CD4-positive, alpha-beta T cell treated with Interleukin-15 for 4 hours (primary cell): ENCODE measurements at places on chromosomes 5 and 9.
A peak's percentile ranks its signal among the peaks of the same experiment; 100 is the strongest.

DNA sequence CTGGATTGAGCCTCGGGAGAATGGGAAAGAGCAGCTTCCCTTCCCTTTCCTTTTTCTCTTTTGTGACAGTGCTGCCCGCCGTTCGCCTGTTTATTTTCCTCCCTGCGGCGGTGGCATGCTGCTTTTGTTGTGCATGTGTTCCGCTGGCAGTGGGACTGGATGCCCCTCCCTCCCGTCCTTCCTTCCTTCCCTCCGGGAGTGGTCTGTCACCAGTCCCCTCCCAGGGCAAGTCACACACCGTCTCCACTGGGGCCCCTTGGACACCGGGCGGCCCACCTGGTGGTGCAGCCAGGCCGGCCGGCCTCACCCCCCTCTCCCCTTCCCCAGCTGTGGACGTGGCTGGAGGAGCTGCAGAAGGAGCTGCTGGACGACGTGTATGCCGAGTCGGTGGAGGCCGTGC lies 214.7 kb downstream of the TRIO start:
- no peak for DNase-seq

- DNase-seq, result no peak
Measured at GRCh38 chr9:37958154-37958553, 54.2 kb upstream of the SLC25A51 start.

DNA sequence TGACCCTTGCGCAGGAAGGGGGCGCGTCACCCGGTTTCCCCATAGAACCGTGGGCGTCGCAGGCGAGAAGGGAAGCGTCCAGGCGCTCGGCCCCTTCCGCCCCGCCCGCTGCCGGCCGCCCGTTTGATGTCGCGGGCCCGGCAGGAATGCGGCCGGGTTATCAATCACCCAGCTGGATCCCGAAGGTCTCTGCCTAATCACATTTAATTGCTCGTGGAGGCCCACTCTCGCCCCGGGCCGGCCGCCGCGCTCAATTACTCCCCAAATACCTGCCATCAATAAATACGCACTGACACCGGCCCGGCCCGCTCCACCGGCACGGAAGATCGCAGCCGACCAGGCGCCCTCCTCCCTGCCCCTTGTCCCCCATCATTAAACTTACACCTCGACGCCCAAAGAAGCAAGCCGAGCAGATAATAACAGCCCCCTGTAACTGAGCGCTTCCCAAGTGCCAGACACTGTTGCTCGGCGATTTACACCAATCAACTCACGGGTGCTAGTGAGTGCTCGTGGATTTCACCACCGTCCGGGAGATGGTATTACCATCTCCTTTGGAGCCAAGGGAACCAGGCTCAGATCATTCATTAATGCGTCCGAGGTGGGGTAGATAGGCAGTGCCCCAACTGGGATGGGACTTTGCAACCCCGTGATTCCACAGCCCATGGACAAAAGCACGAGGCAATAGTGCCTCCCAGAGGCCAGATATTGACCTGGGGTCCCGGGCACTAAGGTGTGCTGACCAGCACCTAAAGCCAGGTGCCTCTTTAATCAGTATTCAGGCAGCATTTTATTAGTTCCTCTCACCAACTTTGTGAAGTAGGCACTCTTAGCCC lies 11.3 kb downstream of the MSX2 start:
- DNase-seq, result no peak

DNA sequence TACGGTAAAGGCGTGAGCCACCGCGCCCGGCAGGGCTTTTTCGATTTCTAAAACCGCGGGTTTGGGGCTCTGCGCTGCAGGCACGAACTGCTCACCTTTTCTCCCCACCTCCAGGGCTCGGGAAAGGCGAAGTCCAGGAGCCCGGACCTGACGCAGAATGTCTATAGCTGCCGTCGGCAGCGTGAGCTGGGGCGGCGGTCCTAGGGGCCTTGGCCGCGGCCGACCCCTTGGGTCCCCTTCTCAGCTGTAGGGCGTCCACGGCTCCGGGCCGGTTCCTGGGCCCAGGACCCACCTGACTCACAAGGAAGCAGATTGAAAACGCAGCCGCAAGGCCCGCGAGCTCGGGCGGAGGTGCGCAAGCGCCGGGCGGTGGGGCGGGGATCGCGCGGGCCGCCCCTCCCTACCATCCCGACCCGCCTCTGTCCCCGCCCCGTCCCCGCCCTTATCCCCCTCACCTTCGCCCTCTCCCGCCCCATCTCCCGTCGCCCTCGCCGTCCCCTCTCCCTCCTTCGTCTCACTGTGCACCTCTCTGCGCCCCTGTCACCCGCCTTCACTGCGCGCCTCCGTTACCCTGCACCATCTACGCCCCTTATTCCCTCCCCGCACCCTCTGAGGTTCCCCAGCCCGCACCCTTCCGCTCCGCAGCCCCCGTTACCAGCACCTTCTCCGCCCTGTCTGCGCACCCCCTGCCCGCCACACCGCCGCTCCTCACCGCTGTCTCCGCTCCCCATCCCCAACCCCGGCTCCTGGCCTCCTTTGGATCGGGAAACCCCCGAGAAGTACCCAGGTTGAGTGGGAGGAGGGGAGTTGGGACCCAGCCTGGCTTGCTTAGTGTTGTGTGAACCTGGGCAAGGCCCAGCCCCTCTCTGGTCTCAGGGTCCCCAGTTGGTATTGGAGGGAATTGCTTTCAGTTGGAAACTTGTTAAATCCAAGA lies at the start of gene HDHD3:
Gene HDHD3, minus strand, starts transcription at position 353 of the 934 bp plus-strand sequence. CDS start 2,632 bp downstream, outside the sequence.
- DNase-seq, result peak; percentile 84

GRCh38 chr5:178777520-178777919 lies 47.1 kb upstream of the ZNF354A start:
- no peak for DNase-seq

GRCh38 chr9:99713838-99714306 lies 107.8 kb upstream of the NR4A3 start:
- no peak for DNase-seq

DNA sequence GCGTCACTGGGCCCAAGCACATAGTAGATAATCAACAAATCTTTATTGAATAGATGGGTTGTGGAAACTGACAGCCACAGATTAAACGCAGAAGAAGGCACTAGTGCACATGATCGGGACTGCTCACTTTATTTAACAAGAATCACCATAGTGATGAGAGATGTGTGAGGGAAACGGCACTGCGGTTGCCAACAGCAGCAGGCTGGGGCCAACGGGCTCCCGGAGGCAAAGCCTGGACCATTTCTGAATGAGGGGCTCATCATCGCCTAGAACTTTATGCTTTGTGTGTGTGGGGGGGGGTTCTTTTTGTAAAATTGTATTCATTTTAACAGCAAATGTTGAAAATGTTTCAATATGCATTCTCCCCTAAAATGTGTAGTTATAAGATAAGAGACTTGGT lies 61.9 kb upstream of the RUFY1 start:
- DNase-seq, result no peak

- DNase-seq, result no peak
Measured at GRCh38 chr9:120256146-120256545, 323.8 kb downstream of the CDK5RAP2 start.

DNA sequence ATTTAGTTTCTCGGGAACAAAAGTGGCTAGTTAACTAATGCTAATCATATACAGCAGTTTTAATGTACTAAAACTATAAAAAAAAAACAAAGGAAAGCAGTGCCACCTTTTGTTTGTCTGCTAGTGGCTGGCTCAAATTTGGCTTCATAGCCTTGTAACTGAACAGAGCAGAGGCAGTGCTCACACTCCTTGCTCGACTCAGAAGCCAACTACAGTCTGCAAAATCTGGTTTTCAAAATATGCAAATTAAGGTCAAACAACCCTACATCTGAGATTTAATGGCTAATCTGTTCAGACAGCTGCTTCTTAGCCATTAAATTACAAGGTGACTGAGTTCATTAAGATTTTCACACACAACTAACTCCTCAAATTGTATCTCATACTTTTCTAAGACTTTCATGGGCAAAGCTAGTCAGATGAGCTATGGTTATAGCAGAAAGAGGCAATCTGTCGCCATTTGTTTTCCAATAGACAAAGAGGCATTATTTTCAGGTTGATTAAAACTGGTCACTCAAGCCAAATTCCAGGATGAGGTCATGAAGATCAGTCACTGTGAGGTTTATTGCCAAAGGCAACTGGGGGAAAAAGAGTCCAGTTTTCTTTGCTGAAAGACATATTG lies 56.8 kb upstream of the EPB41L4A start:
- DNase-seq, result no peak

- peak; percentile 95 for DNase-seq
Measured at GRCh38 chr5:151080613-151081430, at the start of gene TNIP1. TSS of gene TNIP1 (minus strand) at chr5:151081034. CDS start at chr5:151065095, 15,939 bp downstream.

- no peak for DNase-seq
Measured at GRCh38 chr5:68502531-68502930, 287.0 kb downstream of the PIK3R1 start.

DNA sequence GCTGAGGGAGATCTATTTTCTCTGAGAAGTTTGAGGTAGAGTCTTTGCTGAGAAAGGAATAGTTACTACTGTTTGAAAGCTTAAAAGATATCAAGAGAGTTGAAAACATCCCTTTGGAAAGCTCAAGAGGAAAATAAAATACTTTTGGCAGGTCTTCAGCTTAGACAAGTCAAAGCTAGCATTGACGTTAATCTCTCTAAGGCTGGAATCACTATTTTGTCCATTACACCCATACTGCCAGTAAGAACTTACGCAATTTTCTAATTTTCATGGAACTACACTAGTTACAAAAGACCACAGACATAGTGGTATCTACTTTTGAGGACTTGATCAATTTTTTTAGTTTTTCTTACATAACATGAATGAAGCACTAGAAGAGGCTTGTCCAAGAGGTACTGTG lies 494.9 kb downstream of the PSAT1 start:
- no peak for DNase-seq

DNA sequence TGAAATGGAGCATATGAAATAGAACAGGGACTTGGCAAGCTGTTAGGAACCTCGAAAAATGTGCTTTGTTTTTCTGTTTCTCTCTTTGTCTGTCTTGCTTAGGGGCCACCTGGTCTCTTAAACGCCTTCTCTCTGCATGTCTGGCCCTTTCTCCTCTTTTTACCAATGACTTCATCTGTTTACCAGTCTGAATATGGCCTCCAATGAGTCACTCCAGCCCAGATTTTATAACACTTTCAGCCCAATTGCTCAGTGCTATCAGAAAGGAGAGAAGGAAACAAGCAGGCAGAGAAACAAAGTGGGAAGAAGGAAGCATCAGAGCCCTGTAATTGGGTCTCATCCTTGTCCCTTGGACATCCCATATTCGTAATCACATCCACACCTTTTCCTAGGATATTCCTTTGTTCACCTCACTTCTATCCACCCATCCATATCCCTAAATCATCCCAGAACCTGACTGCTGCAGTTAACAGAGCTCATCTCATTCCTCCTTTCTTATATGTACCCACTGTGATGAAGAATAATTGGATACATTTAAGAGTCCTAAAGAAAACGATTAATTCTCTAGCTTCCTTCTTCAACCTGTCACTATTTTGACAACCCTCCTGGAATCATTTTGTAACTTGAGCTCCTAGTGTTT lies 151.8 kb upstream of the GPR151 start:
- no peak for DNase-seq

GRCh38 chr5:137190031-137190430 lies 309.1 kb downstream of the SPOCK1 start:
- no peak for DNase-seq

- no peak for DNase-seq
Measured at GRCh38 chr5:80227979-80228596, 27.8 kb downstream of the SERINC5 start.

GRCh38 chr5:120778491-120779484 lies 314.7 kb downstream of the PRR16 start:
- DNase-seq, result no peak

DNA sequence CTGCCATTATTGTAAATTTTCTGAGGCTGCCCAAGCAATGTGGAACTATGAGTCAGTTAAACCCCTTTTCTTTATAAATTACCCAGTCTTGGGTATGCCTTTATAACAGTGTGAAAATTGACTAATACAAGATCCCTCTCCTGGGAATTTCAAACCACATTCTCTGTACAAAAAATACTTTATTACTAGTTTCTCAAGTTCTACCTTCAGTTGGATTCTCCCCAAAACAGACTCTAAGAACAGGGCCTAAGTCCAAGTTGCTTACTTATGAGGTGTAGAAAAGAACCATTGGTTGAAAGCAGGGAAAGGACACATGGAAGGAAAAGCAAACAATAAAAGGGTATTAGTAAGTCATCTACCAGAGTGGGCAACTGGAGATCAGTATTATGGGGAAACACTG lies 343.2 kb downstream of the TMEM232 start:
- DNase-seq, result no peak

DNA sequence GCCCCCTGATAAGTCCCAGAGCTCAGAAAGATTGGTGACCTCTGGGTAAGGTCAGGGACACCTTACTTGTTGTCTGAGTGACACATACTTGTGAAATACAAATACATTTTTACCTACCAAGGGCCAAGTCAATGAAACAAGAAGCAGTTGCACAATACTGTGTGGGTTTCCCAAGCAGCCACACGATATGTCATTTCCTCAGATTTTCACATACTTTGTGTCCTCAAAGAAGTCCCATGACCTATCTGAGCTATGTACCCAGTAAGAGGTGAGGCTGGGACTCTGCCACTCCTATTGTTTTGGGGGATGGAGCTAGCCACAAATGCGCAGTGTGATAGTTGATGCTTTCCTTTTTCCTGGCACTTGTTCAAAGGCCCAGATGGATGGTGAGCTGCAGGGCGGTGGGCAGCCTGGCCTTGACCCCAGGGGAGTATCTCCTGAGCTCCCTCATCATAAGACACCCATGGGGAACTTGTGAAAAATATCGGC lies 4.8 kb upstream of the SLC25A51 start:
- no peak for DNase-seq

DNA sequence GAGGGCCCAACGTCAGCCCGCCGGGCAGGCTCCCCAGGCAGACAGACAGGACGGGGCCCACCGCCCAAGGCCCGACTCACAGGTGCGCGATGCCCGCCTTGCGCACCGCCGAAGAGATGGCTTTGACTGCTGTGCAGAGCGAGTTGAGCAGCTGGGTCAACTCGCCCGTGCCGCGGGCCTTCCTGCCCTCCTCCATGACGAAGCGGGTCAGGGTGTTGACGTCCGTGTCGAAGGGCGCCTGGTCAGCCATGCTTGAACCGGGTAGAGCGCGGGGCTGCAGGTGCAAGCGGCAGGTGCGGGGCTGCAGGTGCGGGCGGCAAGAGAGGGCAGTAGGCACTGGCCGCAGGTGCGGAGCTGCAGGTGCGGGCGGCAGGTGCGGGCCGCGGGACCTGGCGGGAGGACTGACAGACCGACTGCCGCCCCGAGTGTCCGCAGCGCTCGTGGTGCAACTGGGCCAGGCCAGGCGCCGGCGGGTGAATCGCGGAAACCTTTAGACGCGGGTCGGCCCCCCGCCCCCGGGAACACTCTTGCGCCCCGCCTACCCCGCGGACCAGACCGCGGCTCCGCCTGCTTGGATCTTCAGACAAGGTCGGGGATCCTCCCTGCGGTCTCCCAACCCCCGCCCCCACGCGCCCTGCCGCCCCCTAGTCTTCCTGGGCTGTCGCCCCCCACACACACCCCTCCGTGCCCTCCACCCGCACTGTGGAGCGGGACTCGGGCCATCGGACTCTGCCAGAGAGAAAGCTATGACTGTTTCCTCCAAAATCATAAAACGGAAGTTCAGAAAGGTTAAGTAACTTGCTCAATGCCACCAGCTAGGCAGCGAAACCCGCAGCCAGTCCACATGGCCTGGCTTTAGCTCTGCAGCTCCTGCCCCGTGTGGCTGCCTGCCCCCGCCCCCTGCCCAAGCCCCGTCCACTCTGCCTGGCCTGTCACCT lies at the start of gene FBP1:
Gene FBP1, minus strand, starts transcription at position 458 of the 938 bp plus-strand sequence. Its CDS starts 208 bp downstream, at position 250.
- DNase-seq, result no peak

GRCh38 chr5:169893010-169893409 lies 87.3 kb downstream of the INSYN2B start:
- DNase-seq, result no peak

- DNase-seq, result no peak
Measured at GRCh38 chr5:73796164-73797131, 170.5 kb downstream of the ARHGEF28 start.

GRCh38 chr5:140345919-140346347 lies 470 bp downstream of the HBEGF start:
- no peak for DNase-seq

GRCh38 chr5:157164521-157164920 lies 1.5 kb downstream of the GARIN3 start:
- no peak for DNase-seq
